Subcutaneous adipose tissue (tissue), 4 donors: ENCODE measurements at places on chromosomes 1 and 21. TPM values are rescaled to one million over a fixed set of nuclear protein-coding genes. Genes with fewer than 3 reads are reported as not detected.

The NT5C1A gene
- total RNA-seq: not detected

The RNU1-2 gene
- total RNA-seq: under 0.01 TPM

The KPRP gene
- not detected for total RNA-seq

The LCE1B gene
- total RNA-seq: not detected

The SNX27 gene
- 45.7 TPM for total RNA-seq

The CELA2B gene
- not detected for total RNA-seq
